ENCODE measurements at places on chromosomes 13 and 19.

DNA sequence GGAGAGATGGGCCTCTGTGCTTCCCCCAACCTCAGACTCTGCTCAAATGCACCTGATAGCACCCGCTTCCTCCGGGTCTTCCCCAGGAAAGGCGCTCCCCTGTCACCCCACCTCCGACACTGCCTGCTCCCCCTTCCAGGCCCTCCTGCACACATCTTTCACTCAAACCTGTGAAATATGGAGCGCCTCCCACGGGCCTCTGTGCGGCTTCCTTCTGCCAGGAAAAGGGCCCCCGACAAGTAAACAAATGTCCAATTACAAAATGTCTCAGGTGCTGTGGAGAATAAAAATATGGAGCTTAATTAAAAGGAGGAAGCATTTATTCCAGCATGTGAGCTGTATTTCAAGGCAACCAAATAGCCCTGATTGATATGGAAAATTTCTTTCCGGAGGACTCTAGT, 15.6 kb upstream of the CCNE1 start:
- no peaks in the 10 kb centered on the region for H3K36me3 ChIP-seq
- no peaks in the 10 kb centered on the region for H3K27me3 ChIP-seq
- DNase-seq = no peak

DNA sequence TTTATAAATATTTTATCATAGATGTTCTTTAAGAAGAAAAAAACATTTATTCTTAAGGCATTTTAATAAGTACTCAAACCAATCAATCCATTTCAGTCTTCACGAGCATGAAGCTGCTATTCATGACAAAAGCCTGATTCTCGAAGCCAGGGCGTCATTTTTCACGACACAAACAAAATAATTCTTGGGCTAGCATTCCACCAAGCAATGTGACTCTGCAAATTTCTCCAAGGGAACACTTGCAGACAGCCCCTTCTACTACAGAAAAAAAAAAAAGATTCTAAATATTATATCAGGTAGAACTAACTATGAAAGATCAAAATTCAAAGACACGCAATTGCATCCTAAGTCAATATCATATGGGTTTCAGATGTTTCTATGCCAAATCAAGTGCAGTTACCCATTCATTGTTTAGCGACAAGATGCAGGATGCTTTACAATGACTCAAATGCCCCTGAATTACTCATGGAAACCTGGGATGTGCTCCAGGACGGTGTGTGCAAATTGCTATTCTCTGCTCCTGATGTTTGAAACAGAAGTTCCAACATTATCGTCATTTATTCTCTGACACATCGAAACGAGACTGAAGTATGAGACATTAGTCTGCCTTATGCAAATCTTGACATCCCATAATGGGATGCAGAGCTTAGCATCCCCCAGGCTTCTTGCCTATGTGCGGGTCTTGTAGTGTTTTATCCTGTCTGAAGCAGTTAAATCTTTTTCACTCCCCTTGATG, 517.7 kb downstream of the MYO16 start:
- H3K4me1 ChIP-seq = 0 out of 2 replicates have a peak, but pooled peaks cover 5% of the 10 kb centered on the region
- no peak overlapping the region for H3K27ac ChIP-seq
- no peak for DNase-seq
- H3K4me3 ChIP-seq = no peak overlapping the region
- H3K27me3 ChIP-seq = no peaks in the 10 kb centered on the region
- H3K36me3 ChIP-seq = no peaks in the 10 kb centered on the region

GRCh38 chr13:71876648-71877255, 9.7 kb upstream of the DACH1 start:
- peak overlapping the region; percentile 12 for H3K27ac ChIP-seq
- H3K36me3 ChIP-seq = no peaks in the 10 kb centered on the region
- H3K4me3 ChIP-seq = 0 out of 2 replicates have a peak overlapping the region, but pooled peaks have one; percentile 1
- DNase-seq = no peak
- H3K4me1 ChIP-seq = peaks cover 19% of the 10 kb centered on the region

GRCh38 chr13:94228763-94229162, 250.7 kb downstream of the DCT start:
- H3K27ac ChIP-seq = no peak overlapping the region
- no peak overlapping the region for H3K4me3 ChIP-seq
- H3K4me1 ChIP-seq = no peaks in the 10 kb centered on the region
- no peaks in the 10 kb centered on the region for H3K36me3 ChIP-seq
- H3K27me3 ChIP-seq = no peaks in the 10 kb centered on the region

DNA sequence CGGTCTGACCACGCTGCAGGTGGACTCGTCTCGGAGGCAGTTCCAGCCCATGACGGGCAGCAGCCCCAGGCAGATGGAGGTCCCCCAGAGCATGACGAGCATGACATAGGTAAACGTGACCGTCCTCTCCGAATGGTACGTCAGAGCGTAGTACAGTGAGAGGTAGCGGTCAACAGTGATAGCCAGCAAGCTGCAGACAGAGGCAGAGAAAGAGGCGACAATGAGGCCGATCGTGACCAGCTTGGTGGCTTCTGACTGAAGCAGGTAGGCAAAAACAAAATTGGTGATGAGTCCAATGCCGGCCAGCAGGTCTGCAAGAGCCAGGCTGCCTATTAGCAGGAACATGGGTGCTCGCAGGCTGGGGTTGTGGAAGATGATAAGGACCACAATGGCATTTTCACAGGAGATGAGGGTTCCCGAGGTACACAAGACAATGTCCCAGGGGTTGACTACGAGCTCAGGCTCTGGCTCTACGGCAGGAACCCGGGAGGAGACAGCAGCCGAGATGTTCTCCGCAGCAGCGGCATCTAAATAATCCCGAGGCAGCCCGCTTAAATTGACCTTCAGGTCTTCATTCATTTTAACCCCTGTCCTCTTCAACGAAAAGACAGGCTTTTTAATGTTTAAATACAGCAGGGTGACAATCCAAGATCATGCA, 1.2 kb downstream of the GPR12 start:
- H3K36me3 ChIP-seq = no peaks in the 10 kb centered on the region
- H3K27me3 ChIP-seq = peaks cover 48% of the 10 kb centered on the region
- peak overlapping the region; percentile 75 for H3K4me3 ChIP-seq
- 0 out of 2 replicates have a peak, but pooled peaks cover 3% of the 10 kb centered on the region for H3K4me1 ChIP-seq
- peak; percentile 21 for DNase-seq
- no peak overlapping the region for H3K27ac ChIP-seq

GRCh38 chr19:41753159-41753558, 2.2 kb upstream of the CEACAM6 start:
- H3K36me3 ChIP-seq = no peaks in the 10 kb centered on the region
- no peaks in the 10 kb centered on the region for H3K4me1 ChIP-seq
- no peak overlapping the region for H3K4me3 ChIP-seq
- no peaks in the 10 kb centered on the region for H3K27me3 ChIP-seq
- H3K27ac ChIP-seq = no peak overlapping the region

- no peaks in the 10 kb centered on the region for H3K27me3 ChIP-seq
- H3K36me3 ChIP-seq = no peaks in the 10 kb centered on the region
- no peak for DNase-seq
Measured at GRCh38 chr19:2070986-2071673, 20.1 kb upstream of the MKNK2 start.

GRCh38 chr19:15324791-15325519, 7.4 kb downstream of the BRD4 start:
- H3K36me3 ChIP-seq = no peaks in the 10 kb centered on the region
- H3K4me3 ChIP-seq = no peak overlapping the region

GRCh38 chr13:44333950-44334655, 39.5 kb upstream of the SERP2 start:
- H3K27me3 ChIP-seq = no peaks in the 10 kb centered on the region
- H3K4me1 ChIP-seq = peaks cover 6% of the 10 kb centered on the region
- H3K27ac ChIP-seq = no peak overlapping the region
- H3K36me3 ChIP-seq = no peaks in the 10 kb centered on the region

DNA sequence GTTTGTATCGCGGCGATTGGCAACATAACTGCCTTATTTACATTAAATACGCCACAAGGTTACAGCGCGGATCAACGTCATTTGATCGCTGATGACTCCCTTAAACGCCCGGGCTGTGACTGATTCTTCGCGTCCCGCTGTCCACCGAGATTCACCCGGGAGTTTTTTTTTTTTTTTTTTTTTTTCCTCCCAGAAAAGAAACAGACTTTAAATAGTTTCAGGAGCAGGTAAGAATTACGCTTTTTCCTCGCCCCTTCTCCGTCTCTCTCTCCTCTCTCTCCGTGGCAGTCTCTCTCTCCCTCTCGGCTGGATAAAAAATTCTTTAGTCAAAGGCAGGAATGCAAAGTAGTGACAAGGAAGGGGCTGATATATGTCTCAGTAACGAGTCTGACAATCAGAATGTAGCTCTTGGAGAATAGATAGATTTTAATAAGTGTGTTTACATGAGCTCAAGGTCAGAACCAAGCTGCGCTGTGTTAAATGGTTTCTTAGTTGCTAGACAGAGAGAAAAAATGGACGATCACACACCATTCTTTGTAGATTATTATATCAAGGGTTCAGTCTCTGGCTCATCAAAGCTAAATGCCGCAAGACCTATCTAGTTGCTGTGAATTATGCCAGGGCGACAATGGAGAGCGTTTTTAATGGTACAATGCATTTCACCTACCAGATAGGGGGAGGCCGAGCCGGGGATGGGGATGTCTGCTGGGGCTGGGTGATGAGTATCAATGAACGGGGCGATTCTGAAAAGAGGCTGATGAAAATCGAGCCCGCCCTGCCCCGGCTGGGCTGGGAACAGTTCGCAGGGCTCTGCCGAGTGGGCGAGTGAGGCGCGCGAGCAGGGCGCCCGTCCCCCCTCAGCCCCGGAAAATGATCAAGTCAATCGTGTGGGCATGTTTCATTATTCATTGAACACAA, 147.2 kb upstream of the ZNF536 start:
- H3K27ac ChIP-seq = no peak overlapping the region
- H3K36me3 ChIP-seq = no peaks in the 10 kb centered on the region
- DNase-seq = peak; percentile 44
- H3K27me3 ChIP-seq = peaks cover 89% of the 10 kb centered on the region
- H3K4me1 ChIP-seq = peaks cover 40% of the 10 kb centered on the region

- H3K4me1 ChIP-seq = peaks cover 63% of the 10 kb centered on the region
- DNase-seq = no peak
- H3K36me3 ChIP-seq = no peaks in the 10 kb centered on the region
- H3K27ac ChIP-seq = 0 out of 2 replicates have a peak overlapping the region, but pooled peaks have one; percentile 6
- 0 out of 2 replicates have a peak overlapping the region, but pooled peaks have one; percentile 1 for H3K4me3 ChIP-seq
Measured at GRCh38 chr13:99693351-99693750, 192.1 kb downstream of the TM9SF2 start.

DNA sequence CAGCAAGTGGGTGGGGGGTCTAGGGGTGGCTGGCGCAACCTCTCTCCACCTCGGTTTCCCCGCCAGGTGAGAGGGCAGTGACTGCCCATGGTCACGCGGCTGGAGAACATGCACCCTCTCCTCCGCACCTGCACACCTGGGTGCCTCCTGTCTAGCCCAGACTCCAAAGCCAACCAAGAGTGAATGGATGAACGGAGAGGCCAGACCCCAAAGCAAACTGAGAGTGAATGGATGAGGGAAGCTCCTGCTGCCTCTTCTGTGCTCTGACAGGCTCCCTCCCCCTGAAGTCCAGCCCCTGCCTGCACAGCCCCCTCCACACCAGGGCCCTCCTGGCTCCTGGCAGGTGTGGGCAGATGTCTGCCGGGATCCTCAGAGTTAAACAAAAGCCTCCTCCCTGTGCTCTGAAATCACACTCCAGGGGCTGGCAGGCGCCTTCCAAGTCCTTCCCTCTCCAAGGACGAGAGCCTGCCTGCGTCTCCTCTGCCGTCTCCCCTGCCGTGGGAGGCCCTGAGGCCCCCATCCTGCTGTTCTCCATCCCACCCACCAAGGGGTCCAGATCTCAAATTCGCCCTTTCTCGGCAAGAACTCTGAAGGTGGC, 2.2 kb downstream of the SBNO2 start:
- no peak for DNase-seq
- H3K27ac ChIP-seq = 0 out of 2 replicates have a peak overlapping the region, but pooled peaks have one; percentile 76
- H3K36me3 ChIP-seq = no peaks in the 10 kb centered on the region
- H3K27me3 ChIP-seq = no peaks in the 10 kb centered on the region

DNA sequence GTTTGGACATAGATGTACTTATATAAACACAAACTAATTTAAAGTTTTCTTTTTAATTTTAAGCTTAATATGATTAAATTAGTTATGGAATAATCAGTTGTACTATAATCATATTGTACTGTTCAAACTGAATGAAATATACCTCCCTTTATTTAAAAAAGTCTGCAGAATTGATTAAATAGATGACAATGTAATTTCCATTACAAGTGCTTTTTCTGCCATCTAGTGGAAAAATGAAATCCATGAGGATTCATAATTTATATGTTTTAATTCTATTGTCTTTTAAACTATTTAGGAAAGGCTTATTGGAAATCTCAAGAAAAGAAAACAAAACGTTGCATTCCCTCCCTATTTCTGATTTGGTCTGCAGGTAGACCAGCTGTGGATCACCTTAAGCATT, 30.9 kb downstream of the MZT1 start:
- H3K36me3 ChIP-seq = 0 out of 2 replicates have a peak, but pooled peaks cover 7% of the 10 kb centered on the region
- no peaks in the 10 kb centered on the region for H3K27me3 ChIP-seq
- H3K4me3 ChIP-seq = no peak overlapping the region
- no peak for DNase-seq
- no peaks in the 10 kb centered on the region for H3K4me1 ChIP-seq

DNA sequence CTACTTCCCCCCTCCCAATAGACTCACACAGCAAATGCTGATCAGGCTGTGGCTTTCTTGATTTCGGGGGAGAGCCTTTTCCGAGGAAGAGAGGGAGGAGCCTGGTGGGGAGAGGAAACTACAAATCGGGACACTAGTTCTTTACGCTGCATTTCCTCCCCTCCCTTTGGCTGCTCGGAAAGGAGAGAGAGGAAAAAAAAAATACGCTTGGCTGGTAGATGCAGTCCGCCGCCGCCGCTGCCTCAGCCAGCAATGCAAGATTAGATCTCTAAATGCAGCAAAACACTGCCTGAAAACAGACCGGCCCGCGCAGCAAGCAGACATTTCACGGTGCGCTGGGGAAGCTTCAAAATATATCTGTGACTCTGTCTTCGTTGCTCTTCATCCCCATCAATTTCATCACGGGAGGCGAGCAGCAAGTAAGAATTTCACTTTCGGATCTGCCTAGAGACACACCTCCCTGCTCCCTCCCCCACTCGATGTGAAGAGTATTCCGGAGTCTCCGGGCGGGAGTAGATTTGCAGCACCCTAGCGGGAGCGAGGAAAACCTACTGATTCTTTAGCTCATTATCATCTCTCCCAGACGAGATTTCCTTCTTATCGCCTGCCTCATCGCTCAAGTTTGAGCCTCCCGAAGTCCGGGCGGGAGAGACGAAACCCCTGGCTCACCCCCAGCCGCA, at the start of gene PCDH17:
Gene PCDH17 (plus strand): TSS at position 149 of the 680 bp plus-strand sequence. CDS start 803 bp downstream, outside the sequence.
- H3K4me1 ChIP-seq = peaks cover 11% of the 10 kb centered on the region
- H3K27me3 ChIP-seq = peaks cover 89% of the 10 kb centered on the region
- DNase-seq = peak; percentile 85
- no peak within 1 kb of the TSS for H3K27ac ChIP-seq
- H3K36me3 ChIP-seq = no peaks in the 10 kb centered on the region

DNA sequence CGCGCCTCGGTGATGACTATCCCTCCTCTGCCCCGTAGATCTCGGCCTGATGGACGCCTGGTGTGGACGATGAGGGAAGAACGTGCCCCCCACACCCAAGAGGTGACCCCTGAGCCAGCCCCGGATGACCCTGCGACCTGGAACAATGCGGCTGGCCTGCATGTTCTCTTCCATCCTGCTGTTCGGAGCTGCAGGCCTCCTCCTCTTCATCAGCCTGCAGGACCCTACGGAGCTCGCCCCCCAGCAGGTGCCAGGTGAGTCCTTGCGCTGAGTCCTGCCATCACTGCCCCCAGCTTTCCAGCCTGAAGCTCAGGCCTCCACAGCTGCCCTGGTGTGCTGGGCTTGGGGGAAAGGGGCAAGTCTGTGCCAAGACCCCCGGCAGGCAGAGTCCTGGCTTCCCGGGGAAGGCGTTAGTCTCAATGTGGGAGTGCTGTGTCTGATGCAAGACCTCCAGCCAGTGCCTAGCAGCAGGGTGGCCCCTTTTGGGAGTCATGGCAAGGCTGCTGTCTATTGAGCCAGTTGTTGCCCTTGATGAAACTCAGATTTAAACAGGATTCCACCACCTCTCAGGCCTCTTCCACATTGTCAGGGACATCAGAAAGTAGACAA, 67.5 kb downstream of the CHST8 start:
- no peaks in the 10 kb centered on the region for H3K4me1 ChIP-seq
- no peak overlapping the region for H3K4me3 ChIP-seq
- H3K27me3 ChIP-seq = no peaks in the 10 kb centered on the region
- no peak overlapping the region for H3K27ac ChIP-seq
